8988T (cell line): ENCODE measurements at places on chromosomes 2 and 18.

DNA sequence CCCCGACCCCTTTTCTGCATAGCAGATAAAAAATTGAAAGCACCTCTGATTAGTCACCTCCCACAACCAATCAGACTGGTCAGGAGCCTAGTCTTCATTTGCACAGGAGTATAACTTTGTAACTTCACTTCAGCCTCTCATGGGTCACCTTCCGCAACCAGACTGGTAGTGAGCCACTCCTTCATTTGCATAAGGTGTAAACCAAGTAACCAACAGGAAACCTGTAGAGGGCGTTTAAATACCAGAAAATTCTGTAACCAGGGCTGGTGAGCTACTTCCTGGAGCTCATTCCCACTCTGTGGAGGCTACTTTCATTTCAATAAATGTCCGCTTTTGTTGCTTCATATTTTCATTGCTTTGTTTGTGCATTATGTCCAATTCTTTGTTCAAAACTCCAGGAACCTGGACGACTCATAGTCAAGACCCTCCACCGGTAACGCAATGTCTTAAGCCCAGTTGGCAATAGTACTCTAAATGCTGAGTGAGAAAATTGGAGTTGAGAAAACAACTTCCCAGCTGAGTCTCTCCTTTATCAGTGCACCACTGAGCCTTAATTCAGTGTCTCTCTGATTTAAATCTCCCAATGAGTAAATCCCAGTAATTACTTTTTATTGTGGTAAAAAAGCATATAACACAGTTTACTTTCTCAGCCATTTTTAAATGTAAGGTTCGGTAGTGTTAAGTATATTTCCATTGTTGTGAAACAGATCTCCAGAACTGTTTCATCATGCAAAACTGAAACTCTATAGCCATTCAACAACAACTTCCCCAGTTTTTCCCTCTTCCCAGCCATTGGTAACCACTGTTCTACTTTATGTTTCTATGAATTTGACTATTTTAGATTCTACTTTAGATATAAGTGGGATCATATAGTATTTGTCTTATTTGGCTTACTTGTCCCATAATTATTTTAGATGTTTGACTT lies 392.7 kb upstream of the SLC8A1 start:
- DNase-seq = no peak

- no peak for DNase-seq
Observed at GRCh38 chr2:162149940-162150339, 2.1 kb downstream of the GCG start.

DNA sequence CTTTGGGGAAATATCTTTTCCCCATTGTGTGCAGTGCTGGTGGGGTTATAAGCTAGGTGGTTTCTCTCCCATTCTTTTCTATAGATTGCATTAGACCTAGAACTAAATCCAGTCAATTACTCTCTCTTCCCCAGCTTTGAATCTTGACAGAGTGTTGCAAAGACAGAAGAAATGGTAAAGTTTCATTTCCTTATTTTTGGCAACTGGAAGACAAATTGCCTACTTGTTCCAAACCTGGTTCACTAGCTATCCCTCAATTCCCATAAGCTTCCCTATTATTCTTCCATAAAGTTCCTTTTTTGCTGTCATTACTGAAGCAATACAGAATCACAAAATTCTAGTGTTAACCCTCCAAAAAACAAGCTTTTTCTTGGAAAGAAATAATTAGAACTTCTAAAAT lies 94.0 kb upstream of the ITGA4 start:
- no peak for DNase-seq

GRCh38 chr2:170829036-170829435 lies 12.3 kb downstream of the GAD1 start:
- DNase-seq = no peak

DNA sequence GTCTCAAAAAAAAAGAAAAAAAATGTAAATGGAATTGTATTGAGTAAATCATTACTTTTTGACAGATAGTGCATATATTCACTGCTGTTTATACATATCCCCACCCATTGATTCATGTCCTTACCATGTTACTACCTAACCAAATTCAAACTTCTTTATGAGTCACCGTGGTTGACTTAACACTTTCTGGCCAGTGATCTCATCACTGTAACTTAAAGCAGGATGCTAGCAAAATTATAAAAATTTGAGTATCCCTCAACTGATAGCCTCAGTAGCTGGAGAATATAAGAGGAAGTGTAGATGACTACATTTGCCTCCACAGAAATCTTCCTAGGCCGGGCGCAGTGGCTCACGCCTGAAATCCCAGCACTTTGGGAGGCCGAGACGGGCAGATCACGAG lies 13.4 kb downstream of the CNOT9 start:
- no peak for DNase-seq

DNA sequence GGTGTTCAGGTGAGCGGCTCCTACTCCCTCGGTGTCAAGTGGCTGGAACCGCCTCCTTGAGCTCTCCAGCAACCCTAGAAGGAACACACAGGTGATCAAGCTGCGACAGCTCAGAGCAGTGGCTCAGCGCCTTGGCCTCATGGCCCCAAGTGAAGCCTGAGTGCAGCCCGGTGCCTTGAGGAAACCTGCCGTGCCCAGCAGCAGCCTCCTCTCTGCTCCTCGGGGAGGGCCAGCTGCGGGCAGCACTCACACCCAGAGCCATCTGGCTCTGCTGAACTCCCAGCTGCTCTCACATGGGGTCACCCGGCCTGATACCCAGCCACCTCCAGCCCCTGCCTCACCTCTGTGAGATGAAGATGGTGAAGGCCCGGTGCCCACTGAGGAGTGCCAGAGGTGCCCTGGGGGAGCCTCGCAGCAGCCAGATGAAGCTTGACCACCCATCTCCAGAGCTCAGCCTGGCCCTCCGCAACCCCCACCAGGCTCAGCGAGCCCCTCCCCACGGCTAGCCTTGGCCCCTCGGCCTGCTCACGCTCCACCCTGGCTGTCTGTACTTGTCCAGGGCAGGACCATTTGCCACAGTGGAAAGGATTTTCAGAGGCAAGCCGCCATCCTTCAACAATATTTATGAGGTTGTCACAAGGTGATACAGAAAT lies 70.6 kb upstream of the RAB6C start:
- no peak for DNase-seq

GRCh38 chr2:197851451-197851850 lies 47.1 kb downstream of the PLCL1 start:
- no peak for DNase-seq

DNA sequence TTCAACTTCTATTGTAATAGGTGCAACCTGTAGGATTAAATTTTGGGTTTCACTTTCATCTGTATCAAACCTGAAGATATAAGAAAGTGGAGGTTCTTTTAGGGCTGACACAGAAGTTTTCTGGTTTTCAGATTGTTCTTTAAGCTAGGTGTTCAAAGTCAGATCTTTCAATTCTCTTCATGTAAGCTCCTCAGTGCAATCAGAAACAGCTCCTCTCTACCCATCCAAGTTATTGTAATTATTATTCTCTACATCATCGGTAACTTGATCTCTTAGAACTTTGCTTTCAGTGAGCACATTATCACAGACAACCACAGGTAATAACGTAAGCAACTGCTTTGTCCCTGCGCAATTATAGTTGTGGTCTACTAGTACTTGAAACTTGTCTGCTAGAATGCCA lies 179.4 kb downstream of the MYCN start:
- DNase-seq = no peak

DNA sequence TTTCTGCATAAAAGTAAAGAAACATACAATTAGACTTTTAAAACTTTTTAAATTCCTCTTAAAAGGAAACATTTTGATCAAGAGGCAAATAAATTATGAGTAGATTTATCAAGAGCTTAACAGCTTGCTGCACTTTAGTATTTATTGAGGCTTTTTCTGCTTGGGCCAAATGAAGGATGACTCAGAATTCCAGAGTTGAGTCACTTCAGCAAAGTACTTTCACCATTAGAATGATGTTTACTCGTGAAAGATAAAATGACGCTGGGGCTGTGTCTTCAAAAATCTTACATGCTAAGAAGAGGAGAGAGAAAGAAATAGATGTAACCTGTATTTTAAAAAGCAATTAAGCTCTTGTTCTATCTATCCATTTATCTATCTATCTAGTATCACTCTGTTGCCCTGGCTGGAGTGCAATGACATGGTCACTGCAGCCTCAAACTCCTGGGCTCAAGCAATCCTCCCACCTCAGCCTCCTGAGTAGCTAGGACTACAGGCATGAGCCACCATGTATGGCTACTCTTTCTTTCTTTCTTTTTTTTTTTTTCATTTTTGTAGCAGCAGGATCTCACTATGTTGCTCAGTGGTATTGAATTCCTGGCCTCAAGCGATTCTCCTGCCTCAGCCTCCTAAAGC lies 75.3 kb upstream of the RIOK3 start:
- DNase-seq = peak; percentile 55

- DNase-seq = no peak
Observed at GRCh38 chr2:143422681-143423080, 293.5 kb downstream of the ARHGAP15 start.

DNA sequence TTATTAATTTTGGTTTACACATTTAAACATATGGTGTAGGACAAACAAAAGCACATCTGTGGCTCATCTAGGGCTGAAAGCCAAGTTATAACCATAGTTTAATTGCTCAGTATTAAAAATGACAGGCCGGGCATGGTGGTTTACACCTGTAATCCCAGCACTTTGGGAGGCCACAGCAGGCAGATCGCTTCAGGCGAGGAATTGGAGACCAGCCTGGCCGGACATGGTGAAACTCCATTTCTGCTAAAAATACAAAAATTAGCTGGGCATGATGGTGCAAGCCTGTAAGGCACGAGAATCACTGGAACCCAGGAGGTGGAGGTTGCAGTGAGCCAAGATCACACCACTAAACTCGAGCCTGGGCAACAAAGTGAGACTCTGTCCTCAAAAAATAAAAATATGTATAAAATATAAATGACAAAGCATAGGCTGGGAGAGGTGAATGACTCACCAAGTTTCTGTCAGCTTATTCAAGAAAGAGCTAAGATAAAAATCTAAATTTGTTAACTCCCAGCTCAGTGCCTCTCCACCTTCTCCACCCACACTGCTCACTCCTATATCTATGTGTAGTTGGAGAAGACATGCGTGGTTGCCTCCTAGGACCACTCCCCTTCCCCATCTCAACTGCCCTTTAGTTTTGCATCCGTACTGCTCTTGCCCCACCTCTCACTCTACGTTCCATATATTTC lies 79.2 kb upstream of the PID1 start:
- DNase-seq = no peak

DNA sequence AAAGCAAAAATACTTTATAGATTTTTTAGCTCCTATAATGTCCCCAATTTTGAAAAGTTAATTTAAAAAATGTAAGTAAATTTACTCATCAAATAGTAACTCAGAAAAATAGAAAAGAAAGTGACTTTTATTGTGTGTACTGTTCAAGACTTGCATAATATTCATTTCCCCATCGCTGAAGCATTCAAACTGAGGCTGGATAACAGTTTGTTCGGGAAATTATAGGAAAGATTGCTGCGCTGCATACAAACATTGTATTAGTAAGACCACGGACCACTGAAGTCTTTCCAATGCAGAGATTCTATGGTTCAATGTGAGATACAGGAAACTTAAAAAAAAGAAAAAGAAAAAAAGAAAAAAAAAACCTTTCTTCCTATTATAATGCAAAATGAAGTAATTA lies 10.4 kb downstream of the STK17B start:
- no peak for DNase-seq

DNA sequence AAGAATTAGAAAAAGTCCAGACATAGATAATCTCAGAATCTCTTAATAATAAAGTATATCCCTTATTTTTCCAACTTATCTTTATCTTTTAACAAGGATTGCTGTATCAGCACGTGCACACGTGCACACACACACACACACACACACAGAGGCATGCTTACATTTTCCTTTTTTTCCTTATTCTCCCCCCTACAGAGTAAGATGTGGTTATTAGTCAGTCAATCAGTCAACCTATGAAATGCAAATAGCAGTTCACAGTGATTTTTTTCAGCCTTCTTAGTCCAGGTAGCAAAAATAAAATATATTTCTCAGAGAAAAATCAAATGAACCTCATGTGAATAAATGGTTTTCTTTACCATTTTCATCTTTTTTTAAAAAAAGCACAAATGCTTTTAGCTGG lies 506.2 kb upstream of the SLC39A10 start:
- no peak for DNase-seq

DNA sequence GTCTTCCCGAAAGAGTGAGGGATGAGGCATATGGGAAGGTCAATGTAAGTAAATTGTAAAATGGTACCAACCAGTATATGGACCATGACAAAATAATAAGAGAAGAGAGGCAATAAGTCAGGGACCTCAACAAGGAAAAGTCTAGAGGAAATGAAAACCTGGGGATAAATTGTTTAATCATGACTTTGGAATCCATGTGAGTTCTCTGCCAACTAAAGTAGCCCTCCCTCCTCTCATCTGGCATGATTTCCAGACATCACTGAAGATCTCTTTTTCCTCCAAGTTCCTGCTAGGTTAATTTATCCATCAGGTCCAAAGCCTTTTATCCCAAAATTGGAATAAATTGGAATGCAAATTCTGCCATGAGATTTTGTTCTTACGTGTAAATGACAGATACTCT lies 417.9 kb downstream of the NRXN1 start:
- no peak for DNase-seq

DNA sequence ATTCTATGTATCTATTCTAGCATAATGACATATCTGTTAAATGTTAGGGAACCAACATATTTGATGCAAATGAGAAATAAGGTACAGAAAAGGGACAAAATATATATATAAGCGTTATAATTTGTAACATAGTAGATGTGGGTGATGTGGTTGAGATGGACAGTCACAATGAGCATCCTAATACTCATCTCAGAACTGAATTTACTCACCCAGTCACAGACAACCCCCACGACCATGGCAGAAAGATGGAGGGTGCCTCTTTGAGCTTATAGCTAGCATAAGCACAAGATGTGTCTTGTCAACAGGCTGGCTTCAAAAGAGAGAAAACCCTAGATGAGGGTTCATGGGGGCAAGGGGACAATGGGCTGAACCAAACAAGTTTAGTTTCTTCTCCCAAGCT lies 9.1 kb upstream of the DSG3 start:
- DNase-seq = no peak

GRCh38 chr2:144801325-144801724 lies 281.4 kb upstream of the ZEB2 start:
- DNase-seq = no peak

DNA sequence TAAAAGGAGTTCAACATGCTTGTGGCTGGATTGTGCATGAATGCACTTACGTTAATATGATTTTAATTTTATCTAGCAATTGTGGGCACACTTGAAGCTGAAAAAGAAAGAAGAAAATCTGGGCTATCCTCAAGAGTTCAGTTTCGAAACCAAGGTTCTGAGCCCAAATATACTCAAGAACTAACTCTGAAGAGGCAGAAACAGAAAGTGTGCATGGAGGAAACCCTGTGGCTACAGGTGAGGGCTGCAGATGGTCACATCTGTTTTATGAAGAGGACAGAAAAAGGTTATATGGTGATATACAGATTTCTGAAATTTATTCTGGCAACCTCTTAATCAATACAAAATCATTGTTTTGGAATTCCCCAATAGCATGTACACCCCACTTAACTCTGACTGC lies 57.3 kb downstream of the ITGA6 start:
- DNase-seq = no peak
